Spleen (tissue), 13 donors: ENCODE measurements at places on chromosomes 7 and 10. TPM values are rescaled to one million over a fixed set of nuclear protein-coding genes. Genes with fewer than 3 reads are reported as not detected.

Gene LZTS2
- 40.9 TPM for total RNA-seq

Gene RTKN2
- total RNA-seq: 4.9 TPM

Gene PDE1C
- total RNA-seq: 2.1 TPM

Gene NPC1L1
- not detected for total RNA-seq

Gene SEMA3D
- 65.3 TPM for total RNA-seq

Gene WEE2
- total RNA-seq: not detected

Gene RBM20
- total RNA-seq: 0.07 TPM

Gene CRYGN
- 0.32 TPM for total RNA-seq

Gene CDK14
- total RNA-seq: 48.2 TPM

- no peak for DNase-seq
Observed at GRCh38 chr7:39353615-39354376, 212.4 kb upstream of the YAE1 start.

DNA sequence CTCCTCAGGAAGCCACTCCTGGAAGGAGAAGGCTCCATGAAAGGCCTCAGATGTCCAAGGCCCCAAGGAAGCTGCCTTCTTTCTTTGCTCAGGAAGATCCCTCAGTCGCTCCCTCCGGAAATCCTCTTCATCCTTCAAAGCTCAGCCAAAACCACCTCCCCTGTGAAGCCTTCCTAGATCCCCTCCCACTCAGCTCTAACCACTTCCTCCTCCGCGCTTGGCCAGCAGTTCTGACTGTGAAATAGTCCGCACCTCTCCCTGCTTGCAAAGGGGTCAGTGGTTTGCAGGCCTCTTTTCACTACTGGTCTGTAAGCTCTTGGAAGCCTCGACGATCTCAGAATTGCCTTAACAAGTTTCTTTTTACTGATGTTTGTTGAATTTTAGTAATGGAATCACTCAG, 23.9 kb downstream of the PYROXD2 start:
- DNase-seq: no peak

DNA sequence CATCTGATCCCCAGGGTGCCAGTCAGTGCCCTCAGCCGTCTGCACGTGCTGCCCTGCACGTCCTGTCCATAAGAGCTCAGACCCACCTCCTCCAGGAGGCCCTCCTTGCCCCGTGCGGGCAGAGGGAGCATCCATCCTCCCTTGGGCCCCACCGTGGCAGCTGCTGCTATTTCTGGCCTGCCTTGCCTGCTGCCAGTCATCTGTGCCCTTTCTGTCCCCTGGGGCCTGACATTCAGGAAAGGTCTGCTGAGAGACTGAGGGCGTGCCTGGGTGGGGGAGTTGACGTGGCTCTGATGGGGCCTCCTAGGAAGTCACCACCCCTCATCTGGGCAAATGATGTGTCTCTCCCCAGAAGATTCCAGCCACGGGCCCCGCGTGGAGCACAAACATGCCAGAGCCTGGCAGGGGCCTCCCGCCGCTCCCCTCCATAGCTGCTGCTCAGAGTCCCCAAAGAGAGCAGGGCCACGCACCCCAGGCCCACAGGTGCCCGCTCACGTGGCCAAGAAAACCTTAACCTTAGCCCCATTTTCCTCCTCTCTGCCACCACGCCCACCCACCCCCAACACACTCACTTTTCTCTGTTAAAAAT, 21.8 kb downstream of the DPYSL4 start:
- DNase-seq: no peak

GRCh38 chr7:106895246-106895864, 30.3 kb downstream of the PIK3CG start:
- DNase-seq: peak; percentile 81

DNA sequence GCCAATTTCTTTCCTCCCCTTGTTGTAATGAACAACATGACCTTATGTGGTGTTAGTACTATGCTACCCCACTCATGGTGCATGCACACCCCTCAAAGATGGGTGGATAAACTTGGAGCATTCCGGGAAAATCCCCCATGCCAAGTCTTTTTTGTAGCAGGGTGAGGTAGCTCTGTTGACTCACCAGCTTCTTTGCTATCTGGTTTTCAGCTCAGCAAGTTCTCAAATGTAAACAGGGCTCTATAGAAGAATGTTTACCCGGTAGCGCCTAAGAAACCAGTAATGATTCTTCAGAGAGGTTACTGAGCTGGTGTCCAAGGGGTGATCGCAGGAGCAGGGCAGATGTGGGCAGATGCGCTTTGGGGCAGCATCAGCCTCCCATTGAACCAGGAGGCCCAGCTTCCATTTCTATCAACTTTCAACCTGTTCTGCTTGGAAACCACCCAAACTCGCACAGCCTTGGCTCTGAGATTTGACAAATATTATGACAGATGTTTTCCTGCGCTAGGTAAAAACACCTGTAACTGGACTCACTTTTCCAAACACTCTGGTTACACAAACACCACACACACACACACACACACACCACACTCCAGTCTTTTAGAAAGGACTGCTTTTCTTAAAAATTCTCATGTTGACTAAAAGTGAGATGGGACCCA, 87.8 kb downstream of the ZRANB1 start:
- DNase-seq: no peak

GRCh38 chr10:102233997-102234396, 7.3 kb downstream of the PITX3 start:
- no peak for DNase-seq

DNA sequence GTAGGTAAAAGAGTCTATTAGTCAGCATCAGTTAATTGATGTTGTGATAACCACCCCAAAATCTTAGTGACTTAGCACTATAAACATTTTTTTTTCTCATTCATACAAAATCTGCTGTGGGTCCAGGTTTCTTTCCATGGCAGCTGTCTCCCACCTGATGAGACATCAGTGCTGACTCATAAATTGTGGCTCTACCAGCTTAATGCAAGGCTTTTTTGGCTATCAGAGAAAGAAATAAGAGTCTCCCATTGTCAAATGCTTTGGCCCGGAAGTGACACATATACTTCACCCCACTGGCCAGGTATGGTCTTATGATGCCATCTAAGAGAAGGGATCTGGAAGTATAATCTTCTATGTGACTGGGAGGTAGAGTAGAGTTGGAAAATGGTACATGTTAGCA, 14.5 kb downstream of the DNAJB9 start:
- no peak for DNase-seq

- no peak for DNase-seq
Observed at GRCh38 chr7:21996641-21997040, 50.9 kb upstream of the CDCA7L start.

DNA sequence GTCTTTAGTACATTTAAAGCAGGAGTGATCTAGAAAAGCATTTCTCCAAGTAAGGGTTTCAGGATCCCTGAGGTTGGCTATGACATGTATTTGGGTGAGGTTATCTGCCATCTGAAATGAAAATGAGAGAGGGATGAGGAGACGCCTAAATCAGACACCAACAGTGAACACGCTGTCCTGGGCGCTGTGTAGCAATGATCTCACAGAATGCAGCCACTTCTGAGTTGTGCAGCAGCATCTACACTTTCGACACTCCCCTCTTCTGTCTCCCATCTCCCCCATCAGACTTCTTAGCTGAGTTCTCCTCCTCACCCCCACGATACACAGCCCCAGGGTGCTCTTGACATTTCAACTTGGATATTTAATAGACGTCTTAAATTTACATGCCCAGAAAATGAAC, 95.4 kb downstream of the SVIL start:
- no peak for DNase-seq

DNA sequence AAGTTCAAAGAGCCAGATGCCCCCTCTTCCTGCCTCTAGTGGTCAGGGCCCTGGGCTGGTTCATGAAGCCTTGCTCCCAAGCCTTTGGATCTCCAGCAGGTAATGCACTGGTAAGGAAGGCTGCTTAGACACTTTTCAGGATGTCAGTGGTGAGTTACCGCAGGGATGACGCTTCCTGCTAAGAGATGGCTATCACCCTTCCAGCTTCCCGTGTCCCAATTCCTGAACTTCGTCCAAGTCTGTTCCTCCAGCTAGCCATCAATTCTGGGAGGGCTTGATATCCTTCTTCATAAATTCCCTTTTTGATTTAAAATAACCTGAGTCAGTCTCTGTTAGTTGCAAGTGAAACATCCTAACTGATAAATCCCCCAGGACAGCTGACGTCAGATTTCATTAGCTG, 221.2 kb downstream of the PLXNA4 start:
- DNase-seq: no peak

DNA sequence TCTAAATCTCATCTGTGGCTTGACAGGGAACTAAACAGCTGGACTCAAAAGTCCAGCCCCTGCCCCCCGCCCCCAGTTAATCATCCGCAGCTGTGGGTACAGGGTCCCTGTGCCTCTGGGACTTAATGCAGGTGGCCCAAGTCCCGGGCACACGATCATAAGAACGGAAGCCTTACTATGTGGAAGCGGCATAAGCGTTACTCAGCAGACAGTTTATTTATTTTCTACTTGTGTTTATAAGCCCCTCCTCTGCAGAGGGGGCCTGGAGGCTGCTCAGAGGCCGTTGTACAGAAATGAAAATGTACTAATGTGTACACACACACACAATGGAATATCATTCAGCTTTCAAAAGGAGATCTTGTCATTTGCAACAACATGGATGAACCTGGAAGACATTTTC, 158.0 kb upstream of the TNS3 start:
- DNase-seq: no peak

- no peak for DNase-seq
Observed at GRCh38 chr7:150686030-150686631, 625 bp downstream of the GIMAP2 start.

- DNase-seq: no peak
Observed at GRCh38 chr7:112789453-112789816, 758 bp downstream of the TMEM168 start.

GRCh38 chr10:130053561-130053960, 57.1 kb downstream of the C10orf143 start:
- DNase-seq: no peak

DNA sequence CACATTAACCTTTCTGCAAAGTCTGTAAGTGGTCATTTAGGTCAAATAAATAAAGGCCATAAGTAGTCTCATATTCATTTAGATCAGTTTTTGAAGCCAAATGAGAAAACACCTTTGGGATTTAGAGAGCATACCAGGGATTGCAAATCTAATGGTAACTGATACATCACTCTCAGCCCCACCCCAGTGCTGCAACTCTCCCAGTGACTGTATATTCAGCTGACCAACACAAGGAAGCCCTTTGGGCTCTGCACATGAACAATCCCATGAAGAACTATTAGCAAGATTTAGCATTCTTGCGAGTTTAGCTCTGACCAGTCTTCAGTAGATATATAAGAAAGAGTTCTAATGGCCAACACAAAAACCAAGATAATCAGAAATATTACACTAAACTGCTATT, 252.3 kb downstream of the CSTF2T start:
- DNase-seq: no peak

DNA sequence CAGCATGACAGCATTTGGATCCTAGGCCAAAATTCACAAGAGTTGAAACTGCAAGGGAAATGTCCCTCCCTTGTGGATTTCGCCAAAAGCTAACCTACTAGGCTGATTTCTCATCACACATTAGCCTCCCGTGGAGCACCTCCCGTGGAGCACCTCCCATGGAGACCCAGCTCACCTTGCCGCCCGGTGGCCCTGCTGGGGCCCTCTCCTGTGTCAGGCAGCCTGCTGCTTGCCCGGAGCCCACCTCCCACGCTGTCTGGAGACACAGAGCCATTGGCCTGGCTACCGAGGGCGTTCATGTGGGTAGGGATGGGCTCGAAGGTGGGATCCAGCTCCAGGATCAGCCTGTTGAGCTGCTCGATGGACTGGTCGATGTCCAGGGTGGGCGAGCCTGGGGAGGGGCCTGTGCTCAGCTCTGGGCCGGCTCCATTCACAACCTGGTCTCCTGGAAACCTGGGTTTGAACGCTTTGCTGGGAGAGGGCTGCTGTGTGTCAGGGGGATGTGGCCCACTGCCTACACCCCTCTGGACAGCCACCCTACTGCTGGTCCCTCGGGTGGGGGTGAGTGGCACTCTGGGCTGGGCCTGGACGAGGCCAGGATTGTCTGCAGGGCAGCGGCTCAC, 213.6 kb downstream of the TNS3 start:
- DNase-seq: peak; percentile 70

DNA sequence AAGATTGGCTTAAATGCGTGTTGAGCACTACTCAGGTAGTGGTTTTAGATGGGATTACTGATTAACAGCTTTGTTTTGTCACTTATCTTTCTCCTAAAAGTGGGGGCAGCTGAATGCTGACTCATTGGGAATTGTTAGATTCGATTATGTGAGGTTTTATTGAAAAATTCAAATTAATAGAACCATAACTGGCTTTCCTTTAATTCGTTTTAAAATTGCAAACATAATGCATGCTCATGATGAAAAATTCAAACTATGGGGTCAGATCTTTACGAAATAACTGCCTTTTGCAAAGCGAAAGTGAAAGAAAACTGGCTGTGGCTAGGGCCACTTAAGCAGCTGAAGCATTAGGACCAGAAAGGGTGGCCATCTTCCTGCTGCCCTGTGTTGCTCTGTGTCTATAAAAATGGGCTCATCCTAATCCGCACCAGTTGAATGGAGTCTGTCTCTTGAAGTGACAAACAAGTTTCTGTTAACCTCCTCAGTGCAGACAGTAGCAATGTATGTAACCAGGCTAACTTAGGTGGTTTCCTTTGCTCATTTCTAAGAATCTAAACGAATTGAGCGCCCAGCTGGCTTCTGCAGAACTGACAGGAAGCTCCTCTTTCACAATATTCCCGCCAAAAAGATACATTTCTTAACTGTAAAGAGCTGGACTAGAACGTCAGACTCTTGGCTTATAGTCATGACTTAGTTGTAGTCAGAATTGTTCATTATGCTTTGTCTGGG, 27.8 kb downstream of the DENND10 start:
- no peak for DNase-seq

DNA sequence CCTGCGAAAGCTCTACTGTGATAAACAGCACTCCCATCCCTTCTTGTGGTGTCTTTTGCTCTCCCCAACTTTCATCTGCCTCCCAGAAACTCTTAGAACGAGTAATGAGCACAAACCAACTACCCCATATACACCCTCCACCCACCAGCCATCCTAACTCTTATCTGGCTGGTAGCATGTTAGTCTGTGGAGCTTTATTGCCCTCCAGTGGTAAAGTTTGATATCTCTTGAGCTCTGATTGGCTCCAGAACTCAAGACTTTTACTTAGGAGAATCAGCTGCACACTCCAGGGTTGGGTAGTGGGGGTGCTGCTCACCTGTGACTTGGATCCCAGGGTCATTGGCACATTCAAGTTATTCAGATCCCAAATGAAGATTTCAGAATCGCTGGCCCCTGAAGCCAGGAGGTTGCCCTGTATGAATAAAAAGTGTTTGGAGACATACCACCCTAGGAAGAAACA, 10.9 kb downstream of the SEC31B start:
- DNase-seq: no peak

- no peak for DNase-seq
Observed at GRCh38 chr10:48336978-48337599, 30.6 kb downstream of the MAPK8 start.
